ENCODE measurements at places on chromosomes 12 and 14.

GRCh38 chr12:19675361-19675760 is 236.1 kb downstream of the AEBP2 start:
- DNase-seq: peak; percentile 14

- peak; percentile 36 for DNase-seq
These were observed 145.4 kb upstream of the ABCD2 start for GRCh38 chr12:39764944-39765560.

- no peak for DNase-seq
These were observed 9.5 kb downstream of the SLC38A2 start for GRCh38 chr12:46362895-46363581.

DNA sequence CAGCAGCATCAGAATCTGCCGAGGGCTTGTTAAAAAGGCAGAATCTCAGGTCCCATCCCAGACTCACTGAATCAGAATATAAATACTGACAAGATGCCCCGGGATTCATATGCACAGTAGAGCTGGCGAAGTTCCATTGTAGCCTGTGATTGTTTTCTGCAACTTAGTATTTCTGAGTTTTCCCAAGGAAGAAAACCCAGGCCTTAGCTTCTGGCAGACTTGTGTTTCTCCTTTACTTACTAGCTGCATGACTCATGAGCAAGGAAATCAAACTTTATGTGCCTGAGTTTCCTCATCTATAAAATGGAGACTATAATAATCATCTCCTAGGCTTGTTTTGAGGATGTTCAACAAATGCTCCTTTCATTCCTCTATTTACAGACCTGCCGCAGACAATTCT is 278.5 kb upstream of the PLEKHG7 start:
- DNase-seq: no peak

DNA sequence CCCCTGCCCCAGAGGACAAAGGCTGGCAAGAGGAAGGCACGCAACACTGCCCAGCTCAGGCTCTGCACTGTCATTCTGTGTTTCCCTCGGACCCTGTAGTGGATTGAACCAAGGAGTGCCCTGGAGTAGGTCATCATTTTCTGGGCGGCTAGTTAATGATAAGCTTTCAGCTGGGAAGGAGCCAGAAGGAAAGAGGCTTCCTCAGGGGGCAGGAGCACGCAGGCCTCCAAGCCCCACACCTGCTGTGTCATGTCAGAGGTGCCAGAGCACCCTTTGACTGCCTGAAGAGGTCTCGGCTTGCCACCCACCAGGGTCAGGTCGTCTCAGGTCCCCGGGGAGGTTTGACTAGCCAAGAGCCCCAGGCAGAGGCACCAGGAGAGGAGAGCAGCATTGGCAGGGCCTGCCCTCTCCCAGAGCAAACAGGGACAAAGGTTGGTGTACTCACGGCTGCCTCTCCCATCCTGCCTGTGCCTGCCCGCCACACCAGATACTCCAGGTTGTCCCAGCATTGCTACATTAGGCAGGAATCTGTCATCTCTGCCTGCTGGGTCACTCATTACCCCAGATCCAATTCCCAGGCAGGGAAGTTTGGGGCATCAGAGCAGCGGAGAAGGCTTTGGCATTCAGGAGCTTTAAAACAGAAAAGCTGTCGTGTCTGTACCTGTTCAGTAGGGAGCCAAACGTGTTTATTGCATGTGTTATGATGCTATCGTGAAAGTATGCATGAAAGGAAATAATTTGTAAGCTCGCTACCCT is 33.5 kb upstream of the ATP2A2 start:
- no peak for DNase-seq

DNA sequence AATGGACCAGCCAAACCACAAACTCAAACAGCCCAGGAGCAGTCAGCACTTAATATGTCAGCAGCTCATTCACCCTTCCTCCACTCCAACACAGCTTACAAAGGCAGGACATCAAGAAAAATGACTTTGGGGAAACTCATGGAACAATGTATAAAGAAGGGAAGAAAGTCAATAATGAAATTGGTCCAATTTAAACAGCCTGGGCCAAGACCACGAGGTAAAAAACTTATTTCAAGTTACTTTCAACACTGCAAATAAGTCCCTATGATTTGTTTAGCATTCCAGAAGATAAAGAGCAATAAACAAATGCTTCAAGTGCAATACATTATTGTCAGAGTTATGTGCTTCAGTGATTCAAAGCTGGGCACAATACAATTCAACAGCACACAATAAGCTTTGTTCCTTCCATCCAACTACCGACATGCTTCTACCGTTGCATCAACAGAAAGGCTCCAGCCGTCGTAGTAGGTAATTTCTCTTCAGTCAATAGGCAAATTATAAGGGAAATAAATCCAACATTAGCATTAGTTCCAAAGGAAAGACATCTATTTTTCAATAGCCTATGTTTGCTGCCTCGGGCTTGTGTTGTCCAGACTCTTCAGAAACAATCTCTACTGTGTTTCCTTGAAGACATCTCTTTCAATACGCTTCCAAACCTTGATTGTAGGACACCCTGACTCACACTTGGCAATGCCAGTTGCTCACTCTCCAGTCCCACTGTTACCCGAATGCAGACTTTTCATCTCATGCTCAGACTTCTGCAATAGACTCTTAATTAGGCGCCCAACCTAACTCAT is 225.7 kb downstream of the NUAK1 start:
- DNase-seq: no peak

DNA sequence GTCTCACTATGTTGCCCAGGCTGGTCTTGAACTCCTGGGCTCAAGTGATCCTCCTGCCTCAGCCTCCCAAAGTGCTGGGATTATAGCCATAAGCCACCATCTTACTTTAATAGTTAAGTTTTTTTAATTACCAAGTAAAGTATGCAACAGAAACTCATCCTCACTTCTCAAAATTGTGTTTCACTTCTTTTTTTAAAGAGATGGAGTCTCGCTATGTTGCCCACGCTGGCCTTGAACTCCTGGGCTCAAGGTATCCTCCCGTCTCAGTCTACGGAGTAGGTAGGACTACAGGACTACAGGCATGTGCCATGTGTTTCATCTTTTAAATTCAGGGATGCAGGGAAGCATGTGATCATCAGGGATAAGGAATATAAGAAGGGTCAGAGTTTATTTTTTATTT is 17.2 kb upstream of the ARID2 start:
- no peak for DNase-seq

- no peak for DNase-seq
These were observed 2.9 kb downstream of the CCNK start for GRCh38 chr14:99484106-99484505.

DNA sequence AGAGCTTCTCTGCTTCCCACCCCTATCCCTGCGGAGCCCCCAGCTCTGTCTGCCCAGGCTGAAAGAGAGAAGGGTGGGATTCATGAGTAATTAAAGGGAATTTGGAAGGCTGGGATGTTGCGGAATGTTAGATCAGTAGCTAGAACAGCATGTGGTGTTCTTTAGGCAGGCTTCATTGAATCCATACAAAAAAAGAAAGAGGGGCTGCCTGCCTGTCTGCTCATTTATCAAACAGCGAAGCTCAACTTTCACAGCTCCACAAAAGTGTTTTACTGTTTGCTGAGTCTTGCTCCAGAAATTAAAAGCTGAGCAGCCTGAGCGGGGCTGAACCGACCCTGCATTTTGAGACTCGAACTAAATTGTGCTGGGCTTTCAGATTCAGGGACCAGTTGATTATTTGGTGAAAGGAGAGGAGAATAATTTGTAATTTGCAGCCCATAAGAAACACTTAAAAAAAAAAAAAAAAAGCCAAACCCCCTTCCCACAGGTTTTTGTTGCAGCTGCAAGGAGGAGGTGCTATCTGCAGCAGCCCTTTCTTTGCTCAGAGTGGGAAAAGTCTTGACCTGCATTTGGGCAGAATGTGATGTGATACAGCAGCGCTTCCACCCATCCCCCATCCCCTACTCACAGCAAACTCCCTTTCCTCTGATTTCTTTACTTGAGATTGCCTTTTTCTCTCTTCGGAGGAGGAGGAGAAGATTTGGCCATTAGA is 89.7 kb downstream of the RFX4 start:
- no peak for DNase-seq

- no peak for DNase-seq
These were observed 86.2 kb upstream of the SYT1 start for GRCh38 chr12:78778339-78778738.

GRCh38 chr12:97177481-97177880 is 270.4 kb downstream of the NEDD1 start:
- DNase-seq: no peak

- DNase-seq: no peak
These were observed 43.1 kb downstream of the SOX5 start for GRCh38 chr12:23906329-23906728.

DNA sequence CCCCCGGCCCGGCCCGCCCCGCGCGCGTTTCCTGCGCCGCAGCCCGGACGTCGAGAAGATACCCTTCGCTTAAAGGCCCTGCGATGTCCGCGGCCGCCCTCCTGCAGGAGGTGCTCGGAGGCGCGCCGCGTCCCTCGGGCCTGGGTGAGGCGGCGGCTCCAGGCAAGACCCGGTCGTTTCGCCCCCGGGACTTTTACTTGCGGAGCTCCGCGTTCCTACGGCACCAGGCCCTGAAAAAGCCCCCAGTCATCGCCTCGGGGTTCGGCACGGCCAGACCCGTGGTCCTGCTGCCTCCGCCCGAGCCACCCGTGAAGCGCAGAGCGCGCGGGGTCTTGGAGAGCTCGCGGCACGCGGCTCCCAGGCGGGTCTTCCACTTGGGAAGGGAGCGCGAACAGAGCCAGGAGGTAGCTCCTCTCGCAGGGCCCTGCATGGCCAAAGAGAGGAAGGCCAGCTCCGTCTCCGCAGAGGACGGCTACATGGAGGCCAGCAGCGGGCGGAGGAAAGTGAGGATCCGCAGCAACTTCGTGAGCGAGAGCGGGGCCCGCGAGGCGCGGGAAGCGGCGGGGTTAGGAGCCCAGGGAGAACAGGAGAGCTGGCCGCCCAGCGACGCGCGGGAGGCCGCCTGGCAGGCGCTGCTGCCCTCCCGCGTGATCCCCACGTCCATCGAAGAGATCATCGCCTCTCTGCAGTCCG is 26.9 kb downstream of the TTC6 start:
- peak; percentile 7 for DNase-seq

DNA sequence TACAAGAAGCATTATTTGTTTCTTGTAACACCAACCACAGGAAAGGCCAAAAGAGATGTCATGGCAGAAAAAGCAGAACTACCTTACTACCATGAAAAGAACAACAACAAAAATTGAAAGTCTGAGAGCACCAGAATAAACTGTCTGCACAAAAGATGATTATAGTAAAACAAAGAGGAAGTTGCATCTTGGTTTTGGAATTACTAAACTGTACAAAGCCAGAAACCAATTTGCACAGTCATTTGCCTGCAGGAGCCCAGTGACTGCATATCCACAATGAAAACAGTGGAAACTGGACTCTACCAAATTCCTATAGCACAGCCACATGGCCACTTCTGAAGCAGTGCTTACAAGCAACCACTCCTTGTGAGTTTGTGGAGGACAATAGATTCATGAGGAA is 276.2 kb downstream of the SSPN start:
- peak; percentile 68 for DNase-seq

DNA sequence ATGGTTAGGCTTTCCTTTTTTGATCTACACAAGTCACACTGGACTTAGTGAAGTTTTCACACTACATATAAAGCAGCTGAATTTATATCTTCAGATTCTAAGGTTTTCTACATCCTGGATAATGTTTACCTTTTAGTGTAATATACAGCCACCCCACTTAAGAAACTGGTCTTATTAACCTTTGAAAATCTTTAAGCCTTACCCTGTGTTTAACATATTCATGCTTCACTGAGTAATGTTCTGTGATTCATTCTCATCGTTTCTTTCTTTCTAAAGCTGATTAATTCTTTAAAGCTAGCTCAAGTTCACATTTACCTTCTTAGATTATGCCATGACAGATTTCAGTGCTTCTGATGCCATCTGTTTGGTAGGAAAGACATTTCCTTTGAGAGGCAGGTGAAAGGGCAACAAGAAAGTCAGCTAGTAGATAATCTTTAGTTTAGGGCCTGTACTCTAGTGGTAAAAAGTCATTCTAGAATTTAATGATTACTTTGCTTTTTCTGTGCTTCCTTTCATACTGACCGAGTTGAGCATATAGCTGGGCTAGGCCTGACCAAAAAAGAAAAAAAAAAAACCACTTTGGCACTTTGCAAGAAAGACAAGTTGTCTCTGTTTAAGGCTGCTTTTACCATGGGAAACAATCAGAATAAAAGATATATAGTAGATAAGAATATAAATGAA is 690.9 kb upstream of the FBXO33 start:
- no peak for DNase-seq

GRCh38 chr12:12979731-12980259 is 20.3 kb downstream of the HEBP1 start:
- DNase-seq: no peak

GRCh38 chr12:113439606-113440030 is 17.4 kb downstream of the SDSL start:
- DNase-seq: peak; percentile 47

- DNase-seq: peak; percentile 45
These were observed 11.8 kb downstream of the GCH1 start for GRCh38 chr14:54890788-54891187.

GRCh38 chr12:3453990-3454680 is 36.9 kb upstream of the PRMT8 start:
- no peak for DNase-seq

- DNase-seq: no peak
These were observed 75.2 kb downstream of the NTS start for GRCh38 chr12:85949253-85949652.

- DNase-seq: peak; percentile 2
These were observed 748.3 kb downstream of the C12orf50 start for GRCh38 chr12:87280893-87281292.

DNA sequence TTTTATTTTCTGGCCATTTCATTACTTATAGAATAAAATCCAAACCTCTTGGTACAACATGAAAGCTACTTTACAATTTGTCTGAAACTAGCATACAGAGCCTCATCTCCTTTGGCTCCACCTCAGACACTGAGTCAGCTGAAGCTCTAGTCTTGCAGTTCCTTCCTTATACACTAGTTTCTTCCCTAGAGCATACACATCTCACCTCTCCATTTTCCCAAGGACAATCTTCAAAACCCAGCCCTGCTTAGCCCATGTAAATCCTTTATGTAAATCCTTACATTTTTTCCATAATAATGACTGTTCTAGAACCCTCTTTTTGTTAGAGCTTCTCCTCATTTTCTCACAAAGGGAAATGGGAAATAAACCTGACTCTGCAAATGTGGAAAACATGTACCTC is 463.4 kb downstream of the SLC16A7 start:
- DNase-seq: no peak

DNA sequence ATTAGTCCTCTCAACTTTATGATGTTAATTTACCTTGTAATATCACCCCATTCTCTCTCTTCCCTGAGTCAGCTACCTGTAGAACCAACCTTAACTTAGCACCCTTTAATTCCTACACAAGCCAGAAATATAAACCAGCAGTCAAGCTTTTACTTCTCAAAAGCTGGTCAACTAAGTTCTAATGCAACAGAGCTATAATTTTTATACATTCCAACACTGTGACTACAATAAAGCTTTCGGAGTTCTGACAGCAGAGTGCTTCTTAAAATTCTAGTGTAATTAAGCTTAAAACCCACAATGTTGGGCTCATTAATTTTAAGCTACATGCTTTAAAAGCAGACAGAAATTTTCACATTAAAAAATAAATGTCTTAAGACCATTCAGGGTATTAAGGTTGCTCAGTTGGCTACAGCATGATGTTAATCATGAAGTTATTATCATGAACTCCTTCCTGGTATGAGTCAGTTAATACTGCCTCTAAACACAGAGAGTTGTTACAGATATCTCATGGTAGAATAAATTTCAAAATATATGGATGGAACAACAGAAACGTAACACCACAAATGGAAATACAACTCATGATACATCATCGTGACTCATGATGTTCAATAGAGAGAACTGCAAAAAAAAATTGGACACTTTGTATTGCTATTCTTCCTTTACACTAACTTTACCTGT is 126.7 kb downstream of the EPS8 start:
- DNase-seq: no peak

- no peak for DNase-seq
These were observed 5.3 kb downstream of the ARHGEF25 start for GRCh38 chr12:57616383-57617101.
